ENCODE measurements at places on chromosomes 3 and 15. TPM values are rescaled to one million over a fixed set of nuclear protein-coding genes. Genes with fewer than 3 reads are reported as not detected.

Gene OR5H15
- total RNA-seq: not detected

Gene TGM5
- 0.37 TPM for total RNA-seq

Gene FOXL2
- not detected for total RNA-seq

Gene CCK
- total RNA-seq: not detected

Gene TRA2B
- 277 TPM for total RNA-seq

Gene IL17RD
- total RNA-seq: not detected

Gene SEC11A
- 117 TPM for total RNA-seq

Gene CA12
- total RNA-seq: not detected

DNA sequence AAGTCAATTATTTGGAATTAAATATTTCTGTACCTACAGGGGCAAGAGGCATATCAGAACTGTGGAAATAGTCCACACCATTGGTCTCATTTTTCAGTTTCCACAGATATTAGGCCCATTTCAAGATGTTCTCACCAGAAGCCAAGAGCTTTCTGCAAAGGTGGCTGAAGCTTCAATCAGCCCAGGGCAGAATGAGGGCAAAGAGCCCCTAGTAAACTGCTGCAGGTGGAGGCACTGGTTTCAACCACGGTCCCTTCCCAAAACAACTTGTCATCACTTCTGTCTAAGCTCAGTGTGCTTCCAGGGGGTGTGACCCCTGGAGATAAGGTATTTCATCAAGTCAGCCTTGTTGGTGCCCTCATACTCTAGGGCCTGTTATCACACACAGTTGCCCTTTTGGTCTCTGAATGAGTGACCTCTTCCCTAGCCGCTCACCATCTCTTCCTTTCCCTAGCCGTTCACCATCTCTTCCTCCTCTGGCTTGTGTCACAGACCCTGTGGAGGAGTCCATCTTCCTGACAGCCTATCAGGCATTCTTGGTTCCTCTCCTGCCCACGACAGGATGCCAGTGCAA lies 21.2 kb downstream of the IL17RD start:
- DNase-seq: no peak

- DNase-seq: no peak
These were observed 309.4 kb downstream of the ULK4 start for GRCh38 chr3:41652506-41652905.

DNA sequence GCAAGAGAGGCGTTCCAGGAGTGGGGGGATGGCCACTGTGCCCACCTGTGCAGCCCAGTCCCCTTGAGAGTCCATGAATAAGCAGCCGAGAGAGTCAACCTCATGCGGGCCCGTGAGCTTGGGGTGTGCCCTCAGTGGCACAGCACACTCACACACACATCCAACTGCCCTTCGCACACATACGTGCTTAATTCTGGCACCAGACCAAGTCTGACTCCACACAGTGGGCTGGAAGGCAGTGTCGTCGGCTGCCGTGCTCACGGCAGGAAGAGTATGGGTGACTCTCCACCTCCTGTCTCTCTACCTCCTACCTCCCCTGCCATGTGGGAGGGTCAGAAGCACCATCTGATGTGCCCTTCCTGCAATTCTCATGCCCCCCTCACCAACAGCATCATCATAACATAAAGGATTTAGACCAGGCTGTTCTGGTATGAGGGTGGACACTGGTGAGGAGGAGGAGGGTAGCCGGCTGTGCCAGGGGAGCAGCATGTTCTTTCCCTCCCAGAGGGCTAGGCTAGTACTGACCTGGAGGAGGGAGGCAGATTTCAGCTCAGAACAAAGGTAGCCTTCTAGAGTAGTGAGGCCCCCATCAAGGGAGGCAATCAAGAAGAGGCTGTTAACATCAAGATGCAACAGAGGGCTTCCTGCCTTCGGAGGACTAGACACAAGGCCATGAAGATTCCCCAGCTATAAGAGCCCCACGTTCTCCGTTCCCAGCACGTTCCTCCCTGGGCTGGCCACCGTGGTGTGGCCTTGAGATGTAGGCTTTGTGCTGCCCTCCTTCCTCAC lies 5.3 kb upstream of the STRA6 start:
- DNase-seq: no peak

DNA sequence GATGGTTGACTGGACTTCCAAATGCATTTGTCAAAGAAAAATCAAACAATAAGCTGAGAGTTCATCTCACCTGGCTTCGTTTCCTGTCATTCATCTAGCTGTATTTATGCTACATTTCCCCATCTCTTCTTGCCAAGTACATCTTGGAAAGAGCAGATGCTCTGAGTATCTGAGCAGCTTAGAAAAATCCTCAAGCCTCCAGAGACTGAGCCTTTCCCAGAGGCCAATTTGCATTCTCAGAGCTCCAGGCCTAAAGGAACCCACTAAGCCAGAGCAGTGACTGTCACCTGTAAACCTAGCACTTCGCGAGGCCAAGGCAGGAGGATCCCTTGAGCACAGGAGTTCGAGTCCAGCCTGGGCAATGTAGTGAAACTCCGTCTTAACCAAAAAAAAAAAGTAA lies 100.5 kb downstream of the XXYLT1 start:
- no peak for DNase-seq

DNA sequence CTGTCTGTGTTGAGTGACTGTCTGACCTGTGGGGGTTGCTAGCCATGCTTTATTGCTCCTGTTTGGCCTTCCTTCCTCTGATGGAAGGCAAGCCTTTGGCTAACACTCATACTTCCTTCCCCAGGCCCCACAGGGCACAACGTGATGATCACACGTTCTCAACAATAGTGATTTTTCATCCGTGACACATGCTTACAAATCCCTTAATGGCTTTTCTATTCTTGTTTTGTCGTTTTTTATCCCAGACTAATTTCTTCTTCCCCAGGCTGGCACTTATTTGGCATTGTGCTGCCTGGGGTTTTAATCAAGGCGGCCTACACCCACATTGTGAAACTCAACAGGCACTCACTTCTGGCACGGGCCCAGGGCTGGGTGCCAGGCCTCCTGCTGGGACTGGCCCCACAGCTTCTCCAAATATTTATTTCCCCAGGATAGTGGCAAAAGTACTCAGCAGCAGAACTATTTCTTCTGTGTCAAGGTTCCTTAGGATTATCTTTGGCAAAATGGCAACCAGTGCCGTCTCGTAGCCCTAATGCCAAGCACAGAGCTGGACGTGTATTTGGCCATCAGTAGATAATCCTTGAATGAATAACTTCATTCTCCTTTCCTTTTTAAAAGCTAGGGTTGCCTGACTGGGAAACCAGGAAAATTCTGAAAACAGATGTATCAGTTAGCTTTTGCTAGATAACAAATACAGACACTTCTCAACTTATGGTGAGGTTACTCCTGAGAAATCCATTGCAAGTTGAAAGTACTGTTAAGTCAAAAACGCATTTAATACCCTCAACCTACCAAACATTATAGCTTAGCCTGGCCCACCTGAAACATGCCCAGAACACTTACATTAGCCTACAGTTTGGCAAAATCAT lies 30.6 kb downstream of the CMTM7 start:
- DNase-seq: peak; percentile 18

DNA sequence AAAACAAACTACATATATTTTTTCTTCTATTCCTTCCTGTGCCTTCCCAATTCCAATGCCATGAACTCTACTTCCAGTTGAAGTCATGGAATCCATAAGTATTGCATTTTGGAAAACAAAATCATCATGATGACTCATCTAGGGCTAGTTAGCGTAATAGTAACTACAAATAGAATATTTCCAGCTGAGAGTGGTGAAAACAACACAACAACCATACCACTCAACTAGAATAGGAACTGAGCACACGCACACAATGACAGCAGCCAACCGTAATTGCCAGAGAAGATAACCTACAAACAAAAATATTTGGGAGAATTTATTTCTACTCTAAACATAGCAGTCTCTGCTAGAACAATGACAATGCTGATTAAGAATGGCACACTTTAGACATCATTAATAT lies 225.9 kb downstream of the FGF12 start:
- DNase-seq: no peak

DNA sequence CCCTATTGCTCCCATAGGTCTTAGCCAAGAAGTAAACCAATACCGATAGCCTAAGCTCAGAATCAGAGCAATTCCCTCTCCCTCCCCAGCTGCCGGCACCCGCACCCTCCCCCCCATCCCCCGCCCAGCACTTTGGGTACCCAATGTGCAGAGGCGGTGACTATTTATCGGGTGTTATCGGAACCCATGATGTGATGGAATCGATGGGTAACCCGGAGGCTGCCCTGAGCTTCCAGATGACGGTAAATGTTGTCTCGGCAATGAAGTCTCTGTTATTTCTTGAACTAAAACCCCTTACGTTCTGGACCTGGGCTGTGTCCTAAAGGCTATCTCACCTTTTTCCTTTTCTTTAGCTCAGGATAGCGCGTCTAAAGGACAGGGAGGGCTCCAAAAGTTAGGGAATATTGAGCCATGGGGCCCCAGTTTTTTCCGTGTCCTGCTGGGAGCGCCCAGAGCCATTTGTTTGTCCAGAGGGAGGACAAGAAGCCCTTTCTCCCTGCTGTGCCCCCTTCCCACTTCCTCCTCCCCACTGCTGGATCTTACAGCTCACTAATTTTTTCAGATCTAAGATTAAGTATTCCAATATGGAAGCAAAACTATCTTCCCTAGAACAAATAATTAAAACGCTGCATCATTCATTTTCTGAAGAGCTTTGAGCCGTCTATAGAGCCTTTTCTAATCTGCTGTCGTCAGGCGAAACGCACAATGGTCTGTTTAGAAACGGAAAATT lies 1.5 kb downstream of the SLITRK3 start:
- DNase-seq: no peak

- no peak for DNase-seq
These were observed 1.2 kb downstream of the PARL start for GRCh38 chr3:183883291-183884096.

DNA sequence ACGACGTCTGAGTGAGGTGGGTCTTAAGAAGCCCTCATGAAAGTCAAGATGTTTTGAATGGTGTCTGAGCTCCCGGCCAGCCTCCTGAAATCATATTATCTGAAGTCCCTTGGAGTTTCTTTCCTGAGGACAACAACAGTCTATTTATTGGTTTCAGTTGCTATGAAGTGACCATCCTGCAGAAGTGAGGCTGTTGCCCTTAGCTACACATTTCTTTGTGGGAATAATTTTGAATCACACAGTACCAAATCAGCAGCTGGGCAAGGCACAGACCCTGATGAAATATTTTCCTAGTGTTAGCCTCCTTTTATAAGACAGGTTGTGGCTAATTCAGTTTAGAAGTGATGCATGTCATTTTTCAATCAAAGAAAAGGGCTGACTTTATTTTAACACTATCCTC lies 220.7 kb upstream of the AZI2 start:
- DNase-seq: no peak

GRCh38 chr15:40793216-40793989 lies 13.5 kb upstream of the ZFYVE19 start:
- DNase-seq: no peak

DNA sequence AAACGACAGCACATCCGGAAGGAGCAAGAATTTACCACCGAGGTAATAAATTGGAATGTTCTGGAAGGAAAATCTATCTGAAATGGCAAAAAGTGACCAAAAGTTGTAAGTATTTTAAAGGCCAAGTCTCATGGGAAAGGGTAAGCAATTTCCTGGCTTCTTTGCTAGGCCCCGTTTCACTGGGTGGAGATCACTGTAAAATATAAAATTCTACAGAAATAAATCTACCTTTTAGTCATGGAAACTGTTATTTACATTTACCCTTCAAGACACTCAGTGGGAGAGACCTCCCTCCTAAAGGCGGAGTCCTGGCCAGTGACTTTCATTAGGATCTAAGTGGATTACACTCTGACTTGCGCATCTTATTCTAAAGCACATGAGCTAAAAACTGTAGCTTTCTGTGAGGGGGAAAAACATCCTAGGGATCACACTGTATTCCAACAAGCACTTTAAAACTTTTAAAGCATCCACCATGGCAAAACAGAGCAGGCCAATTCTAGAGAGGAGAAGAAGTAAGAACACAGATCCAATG lies 28.8 kb downstream of the LYZL4 start:
- no peak for DNase-seq

DNA sequence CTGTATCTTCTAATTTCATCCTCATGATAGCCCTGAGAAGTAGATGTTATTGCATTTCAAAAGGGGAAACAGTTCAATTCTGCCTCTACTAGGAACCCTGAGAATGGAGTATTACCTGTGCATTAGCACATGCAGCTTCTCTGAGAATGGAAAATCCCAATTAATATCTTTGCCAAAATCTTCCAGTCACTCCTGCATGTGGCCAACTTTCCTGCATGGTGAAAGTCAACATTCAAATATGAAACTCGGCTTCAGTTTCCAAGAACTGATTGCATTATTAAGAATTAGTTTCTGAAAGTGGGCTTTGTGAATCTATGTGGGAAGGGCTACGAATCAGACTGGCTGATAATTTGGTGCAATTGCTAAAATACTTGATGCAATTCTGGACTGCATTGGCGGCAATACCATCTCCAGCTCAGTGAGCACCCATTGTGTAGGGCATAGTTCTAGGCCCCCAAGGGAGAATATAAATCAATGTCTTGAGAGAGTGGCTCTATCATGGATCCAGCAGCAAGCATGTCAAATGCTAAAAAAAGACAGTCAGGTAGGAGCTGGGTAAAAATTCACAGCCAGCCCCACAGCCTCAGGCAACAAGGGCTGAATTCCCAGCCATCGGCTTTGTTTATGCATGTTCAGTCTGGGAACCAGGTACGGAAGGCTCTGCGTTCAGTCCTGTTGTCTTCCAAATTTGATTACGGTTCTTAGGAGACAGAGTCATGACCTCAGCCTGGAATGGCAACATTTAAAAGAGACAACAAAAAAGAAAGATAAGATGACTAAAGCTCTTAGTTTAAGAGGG lies 18.8 kb upstream of the BCL6 start:
- no peak for DNase-seq

- no peak for DNase-seq
These were observed 75.7 kb upstream of the GADL1 start for GRCh38 chr3:30970183-30970582.

DNA sequence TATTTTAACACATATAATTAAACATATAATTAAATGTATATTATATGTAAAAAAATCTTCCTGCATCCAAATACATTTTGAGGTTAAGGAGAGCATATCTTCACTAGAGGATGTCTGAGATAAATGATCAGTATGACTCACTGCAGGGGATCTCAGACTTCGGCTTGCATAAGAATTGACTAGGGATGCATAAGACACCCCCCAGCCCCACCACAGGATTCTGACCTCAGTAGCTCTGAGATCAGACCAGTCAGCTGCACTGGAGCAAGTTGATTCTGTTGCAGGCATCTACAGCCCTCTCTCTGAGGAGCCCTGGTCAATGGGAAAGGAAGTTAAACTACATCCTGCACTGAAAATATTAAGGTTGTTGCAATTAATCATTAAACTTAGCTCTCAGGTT lies 29.0 kb upstream of the TBC1D21 start:
- no peak for DNase-seq

DNA sequence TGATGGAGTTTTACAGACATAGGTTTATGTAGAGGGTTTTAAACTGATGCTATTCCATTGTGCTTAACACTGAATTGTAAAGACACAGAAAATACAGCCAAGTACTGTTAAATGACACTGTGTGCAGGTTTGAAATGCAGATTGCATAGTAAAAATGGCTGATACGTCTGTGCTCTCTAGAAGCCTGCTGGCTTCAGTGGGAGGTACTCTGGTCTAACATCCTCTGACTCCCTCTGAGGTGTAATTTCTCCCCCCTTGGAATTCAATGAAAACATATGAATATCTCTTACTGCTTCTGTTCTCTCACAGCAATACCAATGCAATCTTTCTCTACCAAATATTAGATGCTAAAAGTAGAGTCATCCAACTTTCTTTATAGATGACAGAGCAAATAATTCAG lies 176.6 kb downstream of the SLC9A9 start:
- no peak for DNase-seq

GRCh38 chr3:183375787-183376186 lies 52.6 kb downstream of the MCF2L2 start:
- no peak for DNase-seq

- no peak for DNase-seq
These were observed 61.6 kb downstream of the ULK4 start for GRCh38 chr3:41900265-41900664.

GRCh38 chr3:153961494-153961893 lies 159.7 kb upstream of the ARHGEF26 start:
- DNase-seq: no peak

Data from activated CD8-positive, alpha-beta T cell treated with anti-CD3 and anti-CD28 coated beads, Interleukin-2, amount 10 ng/mL, durations not matched to agents 7 days and 5 days (primary cell).